ENCODE measurements at places on chromosomes 3 and 15.

DNA sequence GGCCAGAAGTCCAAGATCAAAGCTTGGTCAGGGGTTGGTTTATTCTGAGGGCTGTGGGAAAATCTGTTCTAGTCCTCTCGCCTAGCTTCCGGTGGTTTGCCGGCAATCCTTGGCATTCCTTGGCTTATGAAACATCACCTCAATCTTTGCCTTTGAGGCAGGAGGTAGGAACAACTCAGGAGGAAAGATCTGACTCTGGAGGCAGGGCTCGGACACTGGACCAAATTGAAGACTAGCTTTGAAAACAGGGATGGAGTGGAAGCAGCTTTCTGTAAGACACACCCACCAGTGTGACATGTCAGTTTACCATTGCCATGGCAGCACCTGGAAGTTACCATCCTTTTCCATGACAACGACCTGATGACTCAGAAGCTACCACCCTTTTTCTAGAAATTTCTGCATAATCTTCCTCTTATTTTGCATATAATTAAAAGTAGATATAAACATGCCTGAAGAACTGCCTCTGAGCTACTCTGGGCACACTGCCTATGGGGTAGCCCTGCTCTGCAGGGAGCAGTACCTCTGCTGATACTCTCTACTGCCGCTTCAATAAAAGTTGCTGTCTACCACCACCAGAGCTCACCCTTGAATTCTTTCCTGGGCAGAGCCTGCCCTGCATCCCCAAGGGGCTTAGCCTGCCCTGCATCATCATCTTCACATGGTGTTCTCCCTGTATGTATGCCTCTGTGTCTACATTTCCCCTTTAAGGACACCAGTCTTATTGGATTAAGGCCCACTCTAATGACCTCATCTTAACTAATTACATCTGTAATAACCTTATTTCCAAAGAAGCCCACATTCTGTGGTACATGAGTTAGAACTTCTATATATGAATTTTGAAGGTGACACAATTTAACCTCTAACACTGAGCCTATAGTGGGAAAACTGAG, 38.3 kb upstream of the TM4SF4 start:
- DNase-seq, result no peak

GRCh38 chr3:42119561-42120355, 28.6 kb downstream of the TRAK1 start:
- DNase-seq, result no peak

- no peak for DNase-seq
Measured at GRCh38 chr15:41879321-41879845, 14.5 kb downstream of the SPTBN5 start.

DNA sequence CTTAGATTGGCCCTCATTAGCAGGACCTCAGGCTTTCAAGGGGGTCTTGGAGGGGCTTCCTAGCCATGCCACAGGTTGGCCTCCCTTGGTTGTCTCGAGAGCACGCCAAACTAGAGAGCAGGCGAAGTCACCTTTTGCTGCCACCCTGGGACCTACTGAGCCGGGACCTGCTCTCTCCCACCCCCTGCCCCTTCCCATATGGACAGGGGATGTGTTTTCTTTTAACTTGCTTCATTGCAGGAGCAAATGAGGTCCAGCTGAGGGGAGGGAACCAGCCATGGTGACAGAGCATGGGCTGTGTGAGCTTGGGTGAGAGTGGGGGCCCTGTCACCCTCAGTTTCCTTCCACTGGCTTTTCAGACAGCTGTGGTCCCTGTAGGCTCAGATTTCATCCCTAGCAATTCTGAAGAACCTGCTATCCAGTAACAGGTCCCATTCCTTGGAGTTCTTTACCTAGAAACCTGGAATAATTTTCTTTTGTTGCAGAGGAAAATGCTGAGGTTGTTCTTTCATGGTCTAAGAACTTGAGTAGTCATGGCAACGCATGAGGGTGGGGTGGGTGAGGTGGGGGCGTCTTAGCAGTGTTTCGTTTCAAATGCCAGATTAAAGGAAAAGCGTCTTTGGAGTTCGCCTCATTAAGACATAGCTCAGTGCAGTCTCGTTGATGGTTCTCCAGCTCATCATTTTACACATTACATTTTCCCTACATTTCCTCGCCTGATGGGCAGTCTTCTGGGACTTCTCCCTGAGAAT, 20.1 kb upstream of the MAGEF1 start:
- DNase-seq, result no peak

GRCh38 chr3:53046171-53047170, 598 bp upstream of the SFMBT1 start:
- peak; percentile 62 for DNase-seq

DNA sequence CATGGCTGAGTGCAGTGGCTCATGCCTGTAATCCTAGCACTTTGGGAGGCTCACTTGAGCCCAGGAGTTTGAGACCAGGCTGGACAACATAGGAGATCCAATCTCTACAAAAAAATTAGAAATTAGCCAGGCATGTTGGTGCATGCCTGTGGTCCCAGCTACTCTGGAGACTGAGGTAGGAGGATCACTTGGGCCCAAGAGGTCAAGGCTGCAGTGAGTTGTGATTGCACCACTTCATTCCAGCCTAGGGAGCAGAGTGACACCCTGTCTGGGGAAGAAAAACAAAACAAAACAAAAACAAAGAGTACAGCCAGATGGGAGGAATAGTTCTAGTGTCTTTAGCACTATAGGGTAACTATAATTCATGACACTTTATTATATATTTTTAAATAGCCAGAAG, 26.2 kb upstream of the COMMD4 start:
- no peak for DNase-seq

DNA sequence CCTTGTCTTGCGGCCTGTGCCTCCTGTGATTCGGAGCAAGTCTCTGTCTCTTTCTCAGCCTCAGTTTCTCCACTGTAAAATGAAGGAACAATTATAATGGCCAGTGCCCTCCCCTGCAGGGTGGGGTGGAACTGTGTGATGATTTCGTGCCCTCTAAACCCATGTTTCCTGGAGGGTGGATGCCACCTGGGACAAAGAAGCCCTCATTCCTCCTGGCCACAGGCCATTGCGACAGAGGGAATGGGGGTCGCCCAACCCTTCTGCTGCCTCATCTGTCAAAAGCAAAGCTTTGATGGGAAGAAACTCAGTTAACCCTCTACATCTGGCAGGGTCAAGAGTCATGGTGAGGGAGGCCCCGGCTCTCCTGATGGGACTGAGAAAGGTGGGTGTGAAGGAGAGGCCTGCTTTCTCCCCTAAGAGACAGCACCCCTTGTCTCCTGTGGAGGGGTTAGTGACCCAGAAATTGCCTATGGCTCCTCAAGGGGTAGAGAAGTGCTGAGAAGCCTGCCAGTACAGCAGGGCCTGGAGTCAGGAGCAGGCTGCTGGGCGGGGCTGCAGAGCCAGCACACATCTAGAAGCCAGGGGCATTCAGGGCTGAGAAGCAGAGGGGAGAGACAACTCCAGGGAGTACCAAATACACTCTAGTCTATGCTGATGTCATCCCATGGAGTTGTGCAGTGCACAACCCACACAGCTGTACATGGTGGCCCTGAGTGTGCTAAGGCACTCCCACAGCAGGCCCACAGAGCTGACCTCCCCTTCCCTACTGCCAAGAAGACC, 61.0 kb downstream of the PLXNA1 start:
- DNase-seq, result no peak

DNA sequence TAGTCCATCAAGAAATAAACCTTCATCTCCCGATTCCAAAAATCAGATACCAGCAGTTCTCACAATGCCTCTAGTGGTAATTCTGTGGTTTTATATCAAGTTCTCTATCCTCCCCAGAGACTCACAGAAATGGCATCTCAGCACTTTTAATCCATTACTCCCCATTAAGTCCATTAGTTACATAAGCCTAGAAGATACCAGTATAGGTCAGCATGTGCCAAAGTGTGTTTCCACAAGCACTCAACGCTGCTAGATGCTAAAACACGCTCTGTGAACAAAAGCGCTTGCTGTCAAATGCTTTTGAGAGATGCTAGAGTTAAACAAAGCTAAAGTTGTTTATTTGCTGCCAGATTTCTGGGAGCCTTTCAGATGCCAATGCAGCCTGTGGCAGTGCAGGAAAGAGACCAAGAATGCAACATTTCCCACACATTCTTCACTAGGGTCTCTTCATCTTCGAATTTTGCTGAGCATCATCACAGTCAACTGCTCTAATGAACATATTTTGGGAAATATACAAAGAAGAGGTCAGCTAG, 918.8 kb upstream of the CFAP20DC start:
- DNase-seq, result no peak

- DNase-seq, result no peak
Measured at GRCh38 chr3:119729996-119730395, 27.2 kb downstream of the CFAP91 start.

DNA sequence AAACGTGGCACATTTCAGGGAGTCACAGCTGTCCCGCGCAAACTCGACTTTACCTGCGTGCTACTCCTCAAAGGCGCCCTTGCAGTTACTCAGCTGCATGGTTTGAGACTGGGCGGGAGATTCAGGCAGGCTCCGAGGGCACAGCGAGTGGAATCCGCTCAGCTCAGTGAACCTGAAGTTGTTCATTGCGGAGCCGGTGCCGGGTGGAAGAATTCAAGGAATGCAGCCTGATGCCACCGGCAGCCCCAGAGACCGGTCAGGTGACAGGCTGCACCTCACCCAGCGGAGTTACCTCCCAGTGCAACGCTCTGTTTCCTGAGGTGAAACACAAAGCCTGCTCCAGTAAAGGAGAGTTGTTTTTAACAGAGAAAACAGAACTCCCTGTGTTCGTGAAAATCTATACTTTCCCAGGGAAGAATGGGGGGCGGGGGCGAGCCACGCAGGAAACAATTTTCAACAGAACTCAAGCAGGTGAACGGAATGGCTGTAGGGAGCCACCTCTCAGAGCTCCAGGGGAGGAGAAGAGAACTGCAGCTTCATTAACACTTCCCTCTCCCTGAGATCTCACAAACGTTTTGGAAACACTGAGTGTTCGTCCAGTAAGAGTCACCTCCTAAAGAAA, 3.8 kb downstream of the VEPH1 start:
- DNase-seq, result no peak

- no peak for DNase-seq
Measured at GRCh38 chr3:11373654-11374053, 101.5 kb downstream of the ATG7 start.

DNA sequence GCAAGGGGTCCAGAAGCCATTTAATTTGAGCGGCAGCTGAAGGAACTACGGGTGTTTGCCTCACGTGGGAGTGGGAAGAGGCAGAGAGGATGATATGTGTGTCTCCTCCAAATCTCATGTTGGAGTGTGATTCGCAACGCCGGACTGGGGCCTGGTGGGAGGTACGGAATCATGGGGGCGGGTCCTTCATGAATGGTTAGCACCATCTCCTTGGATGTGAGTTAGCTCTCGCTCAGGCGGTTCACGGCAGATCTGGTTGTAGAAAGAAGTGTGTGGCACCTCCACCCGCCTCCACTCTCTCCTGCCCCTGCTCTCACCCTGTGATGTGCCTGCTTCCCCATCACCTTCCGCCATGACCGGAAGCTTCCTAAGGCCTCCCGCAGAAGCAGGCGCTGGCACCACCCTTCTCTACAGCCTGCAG, 25.4 kb downstream of the XXYLT1 start:
- no peak for DNase-seq

DNA sequence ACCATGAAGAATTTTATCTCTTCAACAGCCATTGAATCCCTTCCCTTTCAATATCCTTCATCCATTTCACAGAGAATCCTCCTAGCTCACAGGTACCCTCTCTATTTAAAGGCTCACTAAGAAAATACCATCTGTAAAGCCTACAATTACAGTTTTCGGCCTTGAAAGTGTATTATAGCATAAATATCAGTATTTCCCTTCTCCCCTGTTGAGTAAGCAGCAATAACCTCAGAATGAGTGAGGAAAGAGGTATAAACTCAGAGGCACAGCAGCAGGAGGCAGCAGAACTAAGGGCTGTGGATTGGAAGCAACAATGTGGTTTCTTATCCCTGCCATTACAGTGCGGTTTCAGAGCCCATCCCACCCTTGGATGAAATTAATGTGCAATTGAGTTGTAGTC, 360.6 kb upstream of the ATP10A start:
- no peak for DNase-seq

- DNase-seq, result no peak
Measured at GRCh38 chr3:155535098-155535497, 209.8 kb downstream of the PLCH1 start.

GRCh38 chr15:90780916-90781315, 63.8 kb downstream of the BLM start:
- DNase-seq, result no peak

DNA sequence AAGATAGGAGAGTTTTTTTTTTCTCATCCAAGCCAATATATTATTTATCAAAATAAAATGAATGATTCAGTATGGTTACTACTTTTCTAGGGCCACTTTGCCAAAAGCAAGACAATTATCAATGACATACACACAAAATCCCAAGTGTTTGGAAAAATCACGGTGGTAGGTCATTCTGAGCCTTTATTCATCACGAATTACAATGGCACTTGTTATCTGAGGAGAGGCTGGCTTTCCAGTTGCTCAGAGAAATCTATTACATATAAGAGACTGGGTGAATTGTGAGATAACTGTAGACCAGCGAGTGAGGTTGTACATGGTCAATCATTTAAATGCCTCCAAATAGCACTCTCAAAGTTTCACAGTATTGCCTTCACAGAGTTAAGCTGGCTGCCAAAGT, 20.4 kb upstream of the FGF12 start:
- DNase-seq, result peak; percentile 31

DNA sequence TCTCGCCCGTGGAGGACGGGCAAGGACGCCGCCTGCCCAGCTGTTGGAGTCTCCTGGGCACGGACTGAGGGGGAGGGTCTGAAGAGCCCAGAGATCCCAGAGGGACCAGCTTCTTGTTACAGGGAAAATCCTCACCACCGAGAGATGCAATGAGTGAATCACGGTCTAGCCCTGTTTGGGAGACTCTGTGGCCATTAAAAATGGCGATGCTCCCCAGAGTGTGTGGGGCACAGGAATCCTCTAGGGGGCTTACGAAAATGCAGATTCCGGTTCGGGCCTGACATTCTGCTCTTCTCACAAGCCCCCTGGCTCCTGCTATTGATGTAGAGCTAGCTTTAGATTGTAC, 35.5 kb upstream of the EPHB3 start:
- DNase-seq, result no peak

DNA sequence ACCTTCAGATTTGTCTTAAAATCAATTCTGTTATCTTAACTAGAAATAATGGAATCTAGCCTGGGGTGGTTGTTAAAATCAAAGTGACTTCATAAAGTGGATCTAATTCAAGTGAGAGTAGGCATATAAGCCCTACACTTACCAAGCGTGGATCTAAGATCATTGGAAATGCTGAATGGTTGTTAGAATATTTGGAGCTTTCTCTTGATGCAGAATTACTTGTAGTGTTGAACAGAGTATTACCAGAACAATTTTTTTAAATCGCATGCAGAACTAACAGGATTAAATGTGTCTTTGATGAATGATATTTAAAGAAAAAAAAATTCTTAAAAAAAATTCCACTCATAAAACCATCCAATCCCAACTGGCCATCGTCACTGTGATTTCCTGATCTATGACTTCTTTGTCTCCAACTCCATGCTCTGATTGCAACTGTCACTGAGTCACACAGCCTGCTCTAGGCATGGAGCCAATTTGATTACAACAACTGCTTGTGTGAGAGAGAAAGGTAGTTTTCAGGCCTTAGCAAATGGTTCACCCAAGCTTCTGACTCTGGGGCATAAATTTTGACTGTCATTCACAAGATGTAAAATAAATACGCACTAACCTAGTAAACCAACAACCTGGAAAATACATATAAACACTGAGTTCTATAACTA, 25.9 kb upstream of the SPRED1 start:
- DNase-seq, result peak; percentile 30

Data from frontal cortex (tissue), 4 donors.